ENCODE measurements at places on chromosomes 11 and 22.

- DNase-seq = no peak
Observed at GRCh38 chr11:57476757-57477506, 16.6 kb downstream of the RTN4RL2 start.

- DNase-seq = no peak
Observed at GRCh38 chr11:129455756-129456655, 80.4 kb downstream of the BARX2 start.

GRCh38 chr22:21101877-21102638, 56.3 kb downstream of the LRRC74B start:
- no peak for DNase-seq

DNA sequence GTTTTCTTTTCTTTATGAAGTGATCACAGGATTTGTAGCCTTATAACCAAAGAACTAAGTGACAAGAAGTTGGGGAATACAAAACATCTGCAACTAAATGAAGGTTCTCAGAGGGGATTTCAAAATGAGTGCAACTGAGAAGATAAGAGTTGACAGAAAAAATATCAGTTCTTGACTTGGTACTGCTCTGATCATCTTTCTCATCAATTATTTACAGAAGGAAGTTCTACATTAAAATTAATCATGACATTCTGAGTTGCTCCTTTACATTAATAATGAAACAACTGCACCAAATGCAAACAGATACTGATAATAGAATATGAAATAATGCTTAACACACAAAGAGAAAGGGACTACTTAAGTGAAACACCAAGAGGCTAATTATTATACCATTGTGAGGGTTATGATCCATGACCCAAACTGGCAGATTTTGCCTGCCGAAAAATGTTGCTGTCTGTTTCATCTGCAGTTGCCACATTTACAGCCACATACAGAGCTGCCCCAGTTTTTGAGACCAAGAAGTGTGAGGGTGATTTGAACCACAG, 561.9 kb upstream of the ANO5 start:
- DNase-seq = no peak

DNA sequence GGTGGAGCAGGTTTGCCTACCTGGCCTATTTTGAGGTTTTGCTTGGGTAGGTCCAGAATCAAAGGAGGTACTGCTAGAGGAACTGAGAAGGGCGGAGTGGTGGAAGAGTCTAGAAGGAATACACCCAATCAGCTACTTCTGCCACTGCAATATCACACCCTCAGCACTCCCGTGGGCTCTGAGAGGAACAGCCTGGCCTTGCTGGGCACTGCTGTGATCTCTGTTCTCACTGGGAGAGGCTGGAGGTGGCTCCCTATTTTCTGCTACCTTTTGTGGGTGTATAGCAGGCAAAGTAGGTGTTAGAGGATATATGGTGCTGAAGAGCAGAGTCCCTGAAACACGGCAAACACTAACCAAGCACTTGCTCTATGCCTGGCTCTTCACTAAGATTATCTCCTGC, 25.0 kb upstream of the IGSF22 start:
- DNase-seq = no peak

GRCh38 chr22:30302810-30303138, 13.5 kb upstream of the CASTOR1 start:
- DNase-seq = no peak

DNA sequence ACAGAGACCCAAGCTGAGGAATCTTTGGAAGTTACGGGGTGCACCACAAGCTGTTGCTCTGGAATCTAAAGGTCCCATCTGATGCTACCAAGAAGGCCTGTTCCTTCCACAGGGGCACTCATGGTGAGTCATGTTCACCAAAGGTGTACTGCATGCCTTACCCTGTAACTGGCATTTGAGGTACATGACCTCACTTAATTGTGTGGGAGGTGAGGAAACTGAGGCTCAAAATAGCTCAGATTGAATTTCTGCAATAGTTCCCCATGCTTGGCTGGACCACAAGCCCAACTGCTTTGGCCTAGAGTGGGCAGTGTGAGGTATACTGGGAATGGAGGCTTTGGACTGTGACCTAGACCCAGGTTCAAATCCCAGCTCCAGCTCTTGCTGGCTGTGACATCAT, 8.2 kb downstream of the MTFP1 start:
- DNase-seq = no peak

- no peak for DNase-seq
Observed at GRCh38 chr11:83192606-83193245, 786 bp upstream of the ANKRD42 start.

- no peak for DNase-seq
Observed at GRCh38 chr11:86265194-86265593, 20.6 kb downstream of the EED start.

GRCh38 chr11:45193695-45194094, 47.3 kb downstream of the PRDM11 start:
- no peak for DNase-seq

GRCh38 chr22:18096823-18097222, 13.8 kb upstream of the TUBA8 start:
- no peak for DNase-seq

DNA sequence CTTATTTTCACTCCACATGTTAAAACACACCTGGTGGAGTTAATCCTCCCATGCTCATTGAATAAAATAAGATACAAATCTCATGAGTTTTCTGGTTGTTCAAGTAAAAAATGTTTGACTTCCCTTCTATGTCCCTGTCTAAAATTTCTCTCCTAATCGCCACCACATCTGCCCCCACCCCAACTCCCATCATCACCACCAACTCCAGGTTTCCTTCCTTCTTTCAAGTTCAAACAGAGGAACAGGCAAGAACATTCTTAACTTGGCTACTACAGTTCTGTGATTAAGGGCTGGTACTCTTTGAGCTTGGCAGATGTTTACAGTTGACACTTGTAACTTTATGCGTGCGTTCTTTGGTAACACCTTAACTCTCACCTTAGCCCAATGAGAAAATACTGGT, 9.1 kb upstream of the PSMA1 start:
- no peak for DNase-seq

DNA sequence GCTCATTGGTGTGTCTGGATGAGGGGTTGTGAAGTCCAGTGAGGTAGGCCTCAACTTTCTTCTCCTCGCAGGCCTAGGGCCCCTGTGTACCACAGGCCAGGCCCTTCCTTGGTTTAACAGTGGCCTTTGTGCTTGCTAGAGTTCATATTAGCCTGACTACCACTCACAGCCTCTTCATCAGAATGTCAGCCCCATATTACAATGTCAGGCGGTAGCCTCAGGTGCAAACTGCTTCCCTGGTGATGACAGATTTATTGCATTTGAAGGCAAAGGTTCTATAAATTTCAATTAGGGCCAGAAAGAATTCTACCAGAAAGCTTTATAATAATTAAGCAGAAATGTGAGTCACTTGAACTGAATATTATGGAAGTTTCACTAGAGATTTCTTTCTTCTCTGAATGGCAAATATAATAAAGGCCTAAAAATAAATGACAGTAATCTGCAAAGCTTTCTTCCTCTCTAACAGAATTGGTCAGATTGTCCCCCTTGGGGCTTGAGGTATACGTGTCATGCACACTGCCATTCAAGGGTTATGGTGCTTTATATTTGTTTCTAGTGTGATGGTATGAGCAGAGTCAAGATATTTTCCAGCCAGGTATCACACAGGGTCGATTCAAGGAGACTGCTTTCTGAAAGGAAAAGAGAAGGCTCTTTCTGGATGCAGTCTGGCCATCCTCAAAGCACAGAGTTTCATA, 210.3 kb downstream of the CWF19L2 start:
- DNase-seq = no peak

DNA sequence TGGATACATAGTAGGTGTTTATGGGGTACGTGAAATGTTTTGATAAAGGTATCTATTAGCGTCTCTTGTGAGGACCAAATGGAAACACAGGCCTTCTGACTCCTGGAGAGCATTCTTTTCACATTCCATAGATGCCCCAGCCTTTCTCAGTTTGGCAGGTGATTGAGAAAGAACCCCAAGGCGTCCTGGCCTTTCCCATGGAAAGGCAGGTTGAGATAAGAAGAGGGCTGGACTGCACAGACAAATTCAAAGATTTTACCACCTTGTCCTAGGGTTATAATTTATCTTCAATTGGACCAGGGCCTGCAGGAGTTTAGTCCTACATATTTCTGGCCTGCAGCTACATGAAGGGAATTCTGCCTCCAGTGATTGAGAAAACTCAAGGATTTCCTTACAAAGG, 661 bp upstream of the OLFML1 start:
- DNase-seq = no peak

GRCh38 chr22:36350751-36351594, 36.8 kb downstream of the MYH9 start:
- DNase-seq = no peak

DNA sequence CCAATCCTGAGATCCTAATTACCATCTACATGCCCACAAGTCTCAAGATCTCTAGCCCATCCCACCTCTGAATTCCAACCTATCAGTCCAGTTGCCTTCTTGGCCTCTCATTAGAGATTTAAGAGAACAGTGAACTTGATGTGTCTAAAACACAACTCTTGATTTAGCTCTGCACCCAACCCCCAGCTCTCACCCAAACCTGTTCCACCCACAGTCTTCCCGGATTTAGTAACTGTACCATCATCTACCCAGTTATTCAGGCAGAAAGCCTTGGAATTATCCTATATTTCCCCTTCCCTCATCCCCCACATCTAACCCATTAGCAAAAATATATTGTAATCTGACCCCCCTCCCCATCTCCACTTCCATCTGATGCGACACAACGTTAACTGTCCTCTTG, 24.0 kb upstream of the YWHAH start:
- DNase-seq = no peak

- DNase-seq = no peak
Observed at GRCh38 chr22:50587407-50587806, 4.8 kb upstream of the CHKB start.

DNA sequence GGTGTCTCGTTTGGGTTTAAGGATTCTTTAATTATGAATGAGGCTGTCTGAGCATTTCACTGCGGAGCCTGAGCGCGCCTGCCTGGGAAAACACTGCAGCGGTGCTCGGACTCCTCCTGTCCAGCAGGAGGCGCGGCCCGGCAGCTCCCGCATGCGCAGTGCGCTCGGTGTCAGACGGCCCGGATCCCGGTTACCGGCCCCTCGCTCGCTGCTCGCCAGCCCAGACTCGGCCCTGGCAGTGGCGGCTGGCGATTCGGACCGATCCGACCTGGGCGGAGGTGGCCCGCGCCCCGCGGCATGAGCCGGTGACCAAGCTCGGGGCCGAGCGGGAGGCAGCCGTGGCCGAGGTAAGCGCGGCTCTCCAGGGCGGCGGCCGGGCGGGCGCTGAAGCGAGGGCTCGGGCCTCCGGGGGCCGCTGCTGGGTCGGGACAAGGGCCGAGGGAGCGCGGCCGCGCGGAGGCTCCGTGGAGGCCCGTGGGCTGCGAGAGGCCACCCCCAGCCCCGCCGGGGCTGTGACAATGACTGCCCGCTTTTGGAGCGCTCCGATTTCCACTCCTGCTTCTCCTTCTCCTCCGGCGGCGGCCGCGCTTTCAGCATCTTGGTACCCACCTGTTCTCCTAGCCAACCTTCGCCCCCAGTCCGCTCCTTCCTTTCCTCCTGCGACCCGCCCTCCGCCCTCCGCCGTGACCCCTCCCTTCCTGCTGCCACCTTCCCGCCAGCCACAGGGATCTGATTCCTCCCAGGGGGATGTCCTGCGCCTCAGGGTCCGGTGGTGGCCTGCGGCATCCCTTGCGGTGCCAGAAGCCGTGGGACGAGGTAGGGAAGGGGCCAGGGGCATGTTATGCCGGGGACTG, at the start of gene EXT2:
TSS of gene EXT2 (plus strand) at position 173 of the 854 bp plus-strand sequence. CDS start 12,035 bp downstream, outside the sequence.
- no peak for DNase-seq

- DNase-seq = no peak
Observed at GRCh38 chr11:102148059-102148458, 37.8 kb downstream of the YAP1 start.

DNA sequence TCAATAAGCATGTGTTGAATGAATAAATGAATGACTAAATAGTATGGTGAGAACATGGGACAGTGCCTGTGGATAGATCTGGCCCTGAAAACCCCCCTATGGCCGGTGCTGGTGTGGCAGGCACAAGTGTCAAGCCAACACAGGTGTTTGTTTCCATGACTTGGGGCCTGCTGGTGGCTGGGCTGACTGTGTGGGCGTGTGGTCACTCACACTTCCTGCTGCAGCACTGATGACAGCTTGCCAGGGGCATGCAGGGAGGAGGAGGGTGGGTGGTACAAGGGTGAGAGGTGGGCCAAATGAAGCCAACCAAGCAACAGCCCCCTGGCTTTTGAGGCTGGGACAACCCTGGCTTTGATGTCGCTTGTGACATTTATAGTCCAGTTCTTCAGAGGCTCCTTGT, 30.3 kb upstream of the ABCC8 start:
- DNase-seq = no peak

DNA sequence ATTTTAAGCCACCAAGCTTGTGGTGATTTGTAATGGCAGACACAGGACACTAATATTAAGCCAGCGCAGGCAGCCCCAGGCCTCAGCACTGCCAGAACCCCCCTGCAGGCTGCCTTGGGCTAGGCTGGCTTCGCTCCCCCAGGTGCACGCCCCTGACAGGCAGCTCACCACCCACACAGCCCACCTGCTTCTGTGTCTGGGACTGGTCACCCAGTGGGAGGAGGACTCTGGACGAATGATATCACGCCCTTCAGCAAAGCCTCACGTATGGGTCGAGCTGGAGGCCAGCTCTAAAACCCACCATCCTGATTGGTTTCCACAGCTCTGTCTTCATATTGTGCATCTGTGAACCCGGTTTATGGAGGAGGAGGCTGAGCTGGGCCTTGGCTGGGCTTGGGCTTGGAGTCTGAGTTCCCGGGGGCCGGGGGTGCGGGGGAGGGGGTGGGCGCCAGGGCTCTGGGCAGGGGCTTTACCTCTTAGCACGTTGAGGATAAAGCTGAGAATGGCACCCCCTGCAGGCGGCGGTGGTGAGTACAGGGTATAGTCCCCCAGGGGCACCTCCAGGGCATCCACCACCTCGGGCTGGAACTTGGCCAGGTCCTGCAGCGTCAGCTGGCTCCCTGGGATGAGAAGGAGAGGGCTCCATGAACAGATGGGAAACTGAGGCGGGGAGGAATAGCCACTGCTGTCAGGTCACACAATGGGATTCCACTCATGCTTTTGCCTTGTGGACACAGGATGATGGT, 13.8 kb downstream of the GGT5 start:
- no peak for DNase-seq

DNA sequence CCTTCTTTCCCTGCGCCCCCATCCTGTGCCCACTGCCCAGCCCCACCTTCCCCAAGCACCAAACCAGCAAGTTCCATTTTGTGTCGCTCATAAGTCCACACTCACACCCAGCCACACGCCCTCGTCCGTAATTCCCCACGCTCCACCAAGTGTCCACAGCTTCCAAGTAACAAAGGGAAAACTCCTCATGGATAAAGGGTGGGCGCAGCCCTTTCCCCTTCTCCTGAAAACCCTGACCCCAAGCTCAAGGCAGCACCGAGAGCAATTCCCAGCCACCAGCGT, 458 bp downstream of the FXYD6 start:
- no peak for DNase-seq
